GM04503 (cell line): ENCODE measurements at places on chromosomes 16 and 17.

DNA sequence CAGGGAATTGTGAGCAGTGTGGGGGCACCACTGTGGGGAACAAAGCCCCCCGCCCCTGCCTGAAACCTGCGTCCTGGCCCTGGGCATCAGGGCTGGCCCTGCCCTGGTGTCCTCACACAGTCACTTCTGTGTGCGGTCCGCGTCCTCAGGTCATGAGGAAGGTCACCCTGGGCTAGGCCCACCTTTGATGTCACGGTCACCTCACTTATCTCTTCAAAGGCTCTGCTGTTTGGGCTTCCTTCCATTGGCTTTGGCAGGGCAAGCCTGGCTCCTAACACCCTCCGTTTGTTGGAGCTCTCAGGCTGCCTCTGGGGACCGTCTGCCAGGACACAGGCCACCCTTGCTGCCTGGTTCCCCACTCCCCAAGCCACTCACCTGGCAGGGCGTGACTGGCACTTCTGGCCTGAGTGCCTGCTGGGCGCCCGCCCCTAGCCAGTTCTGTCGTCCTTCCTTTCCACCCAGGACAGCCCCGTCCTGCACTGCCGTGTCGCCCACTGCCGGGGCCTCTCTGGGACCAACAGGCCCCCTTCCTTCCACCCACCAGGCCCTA lies 8.8 kb downstream of the CENPX start:
- no peak for DNase-seq

DNA sequence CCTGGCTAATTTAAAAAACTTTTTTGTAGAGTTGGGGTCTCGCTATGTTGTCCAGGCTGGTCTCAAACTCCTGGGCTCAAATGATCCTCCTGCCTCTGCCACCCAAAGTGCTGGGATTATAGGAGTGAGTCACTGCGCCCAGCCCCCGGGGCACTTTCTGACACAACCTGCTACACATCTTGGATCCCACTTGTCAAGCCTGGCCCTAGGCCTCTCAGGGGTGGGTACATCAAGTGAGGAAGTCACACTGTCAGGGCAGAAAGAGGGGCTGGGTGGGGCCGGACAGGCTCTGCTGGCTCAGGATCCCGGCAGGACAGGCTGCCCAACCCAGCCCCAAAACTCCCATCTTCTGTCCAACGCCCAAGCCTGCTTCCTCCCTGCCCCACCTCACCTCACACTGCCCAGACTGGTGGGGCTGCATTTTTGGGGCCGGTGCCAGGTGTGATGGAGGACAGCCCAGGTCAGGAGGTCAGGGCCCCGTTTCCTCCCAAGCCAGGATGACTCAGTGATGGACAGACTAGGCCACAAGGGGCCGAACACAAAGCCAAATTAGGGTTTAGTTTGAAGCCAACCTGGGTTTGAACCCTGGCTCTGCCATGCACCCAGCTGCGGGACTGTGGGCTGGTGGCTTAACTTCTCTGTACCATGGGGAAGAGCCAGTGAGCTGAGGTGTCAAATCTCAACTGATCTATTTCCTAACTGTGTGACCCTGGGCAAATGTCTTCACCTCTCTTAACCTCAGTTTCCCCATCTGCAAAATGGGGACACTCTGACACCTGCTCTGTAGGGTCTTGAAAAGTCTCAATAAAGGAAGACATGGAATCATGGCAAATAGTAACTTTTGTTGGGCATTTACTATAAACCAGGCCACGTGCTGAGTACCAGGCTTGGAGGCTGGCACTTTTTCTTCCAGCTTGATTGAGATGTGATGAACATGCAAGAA lies 8.9 kb upstream of the PPL start:
- no peak for DNase-seq

DNA sequence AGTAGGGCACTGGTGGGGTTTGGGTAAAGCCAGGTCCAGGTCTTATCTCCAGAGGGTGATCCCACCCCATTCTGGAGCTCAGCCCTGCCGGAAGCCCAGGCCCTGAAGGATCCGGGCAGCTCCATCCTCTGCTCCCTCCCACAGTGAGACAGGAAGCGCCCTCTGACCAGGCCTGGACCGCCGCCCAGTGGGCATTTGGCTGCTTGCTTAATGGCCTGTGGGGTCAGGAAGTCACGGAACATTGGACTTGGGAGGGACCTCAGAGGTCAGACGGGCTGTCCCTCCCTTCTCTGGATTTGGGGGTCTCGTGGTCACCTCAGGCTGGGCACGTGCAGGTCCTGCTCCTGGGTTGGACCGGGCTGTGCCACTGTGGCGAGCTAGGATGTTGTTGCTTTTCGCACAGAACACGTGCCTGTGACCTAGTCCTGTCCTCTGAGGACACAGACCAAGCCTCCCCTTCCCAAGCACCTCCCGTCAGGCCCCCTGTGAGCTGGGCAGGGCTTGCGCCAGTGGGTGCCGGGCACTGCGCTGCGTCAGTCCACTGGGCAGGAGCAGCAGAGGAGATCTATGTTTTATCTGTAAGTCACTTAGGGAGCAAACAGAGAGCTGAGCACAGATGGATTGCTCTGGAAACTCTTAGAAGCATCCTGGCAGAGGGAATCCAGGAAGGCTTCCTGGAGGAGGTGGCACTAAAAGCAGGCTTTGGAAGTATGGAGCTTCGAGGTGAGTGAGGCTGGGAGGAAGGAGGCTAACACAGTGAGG lies 49.4 kb upstream of the GSE1 start:
- DNase-seq: no peak

DNA sequence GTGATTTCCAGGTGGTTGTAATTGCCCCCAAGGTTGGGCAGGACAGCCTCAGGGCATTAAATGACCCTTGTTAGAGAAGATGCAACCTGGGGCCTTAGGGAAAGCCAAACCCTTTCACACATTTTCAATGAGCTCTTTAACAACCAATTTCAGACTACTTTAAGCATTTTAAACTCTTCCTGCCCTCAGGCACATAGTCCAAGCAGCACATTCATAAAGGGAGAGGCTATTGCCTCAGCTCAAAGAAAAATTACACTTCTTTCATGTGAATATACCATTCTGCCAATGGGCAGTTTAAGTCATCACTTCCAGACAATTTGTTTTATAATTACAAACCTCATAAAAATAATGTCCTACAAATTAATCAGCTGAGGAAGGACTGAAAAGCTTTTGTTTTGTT lies 544.5 kb downstream of the NPIPA7 start:
- no peak for DNase-seq

DNA sequence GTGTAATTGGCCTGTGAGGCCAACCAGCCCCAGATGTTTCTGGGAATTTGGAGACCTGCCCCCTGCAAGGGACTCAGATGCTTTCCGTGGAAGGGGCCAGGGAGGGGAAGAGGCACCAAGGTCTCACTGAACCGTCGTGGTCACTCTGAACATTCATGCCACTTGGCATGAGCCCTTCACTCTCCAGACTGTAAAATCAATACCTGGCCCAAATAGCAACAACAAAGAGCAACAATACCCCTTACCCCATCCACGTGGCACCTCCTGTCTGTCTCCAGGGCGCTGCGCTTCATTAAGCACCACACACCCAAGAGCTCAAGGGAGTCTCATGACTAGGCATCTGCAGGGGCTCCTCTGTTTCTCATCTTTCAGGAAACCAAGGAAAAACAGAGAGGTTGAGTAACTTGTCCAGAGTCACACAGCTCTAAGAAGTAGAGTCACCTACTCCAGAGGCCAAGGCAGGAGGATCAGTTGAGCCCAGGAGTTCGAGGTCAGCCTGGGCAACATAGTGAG lies 52.8 kb downstream of the SOCS1 start:
- DNase-seq: no peak

DNA sequence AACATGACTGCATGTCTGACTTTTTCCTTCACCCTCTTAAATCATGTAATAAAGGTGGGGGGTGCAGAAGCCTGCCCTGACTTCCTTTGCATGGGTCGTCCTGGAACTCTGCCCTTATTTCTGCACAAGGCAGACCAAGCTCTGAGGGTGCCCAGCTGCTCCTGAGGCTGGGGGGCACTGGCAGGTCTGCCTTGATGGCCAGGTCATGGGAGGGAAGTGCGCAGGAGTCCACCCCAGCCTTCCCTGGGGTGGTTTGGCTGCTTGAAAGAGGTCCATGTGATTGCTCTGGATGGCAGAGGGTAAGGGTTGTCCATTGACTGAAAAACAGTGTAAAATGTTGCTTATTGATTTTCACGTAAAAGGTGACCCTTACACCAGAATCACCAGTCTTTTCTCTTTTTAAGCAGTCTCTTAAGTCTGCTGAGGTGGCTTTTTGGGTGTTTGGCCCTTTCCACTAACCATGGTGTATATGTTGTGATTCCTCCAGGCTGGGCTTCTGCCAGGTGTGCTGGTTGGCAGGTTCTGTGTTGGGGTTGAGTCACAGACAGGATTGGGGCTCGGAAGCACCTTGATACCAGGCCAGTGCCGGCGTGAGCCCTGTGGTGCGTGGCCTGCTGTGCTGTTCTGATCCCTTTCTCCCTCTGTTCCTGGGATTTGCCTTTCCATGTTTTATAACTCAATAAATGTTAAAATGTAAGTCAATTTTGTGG lies 19.4 kb downstream of the DHX38 start:
- DNase-seq: no peak

DNA sequence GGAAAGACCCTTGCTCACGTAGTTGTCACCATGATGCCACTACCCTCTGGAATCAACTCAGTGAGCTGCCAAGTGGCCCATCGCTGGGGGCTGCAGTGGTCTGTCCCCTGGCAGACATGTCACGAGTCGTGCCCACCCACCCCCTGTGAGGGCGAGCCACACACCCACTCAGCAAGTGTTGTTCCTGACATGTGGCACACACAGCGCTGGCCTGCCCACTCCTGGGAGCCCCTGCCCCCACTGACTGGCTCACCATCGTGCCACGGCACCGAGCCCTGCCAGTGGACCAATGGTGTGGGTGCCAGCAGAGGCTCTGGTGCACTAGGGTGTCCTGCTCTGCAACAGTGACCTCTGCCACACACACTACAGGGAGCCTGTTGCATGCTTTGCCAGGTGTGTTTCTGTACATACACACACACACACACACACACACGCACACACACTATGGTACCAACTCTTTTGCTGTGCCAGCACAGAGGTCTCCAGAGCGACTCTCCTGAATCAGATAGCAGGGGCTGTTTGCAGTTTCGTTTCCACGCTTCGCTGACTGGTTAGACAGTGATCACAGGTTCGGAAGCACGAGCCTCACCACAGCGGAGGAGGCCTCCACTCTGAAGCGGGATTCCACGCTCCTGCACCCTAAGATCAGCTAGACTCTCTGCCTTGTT lies 7.7 kb downstream of the RTN4RL1 start:
- no peak for DNase-seq

DNA sequence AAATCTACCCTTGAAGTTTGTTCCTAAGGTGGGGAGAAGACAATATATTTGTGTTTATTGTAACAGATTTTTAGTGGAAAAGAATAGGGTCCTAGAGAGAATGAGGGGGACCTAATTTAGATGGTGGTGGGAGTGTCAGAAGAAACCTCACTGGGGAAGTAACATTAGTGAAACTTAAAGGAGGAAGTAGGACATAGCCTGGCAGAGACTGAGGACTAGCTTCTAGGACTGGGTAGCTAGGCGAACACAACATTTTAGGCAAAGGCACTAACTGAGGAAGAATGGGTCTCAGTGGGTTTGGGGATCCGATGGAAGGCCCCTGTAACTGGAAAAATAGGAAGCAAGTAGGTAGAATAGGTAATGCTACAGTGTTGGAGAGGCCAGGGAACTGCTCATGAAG lies 4.2 kb upstream of the ARL2BP start:
- DNase-seq: no peak

DNA sequence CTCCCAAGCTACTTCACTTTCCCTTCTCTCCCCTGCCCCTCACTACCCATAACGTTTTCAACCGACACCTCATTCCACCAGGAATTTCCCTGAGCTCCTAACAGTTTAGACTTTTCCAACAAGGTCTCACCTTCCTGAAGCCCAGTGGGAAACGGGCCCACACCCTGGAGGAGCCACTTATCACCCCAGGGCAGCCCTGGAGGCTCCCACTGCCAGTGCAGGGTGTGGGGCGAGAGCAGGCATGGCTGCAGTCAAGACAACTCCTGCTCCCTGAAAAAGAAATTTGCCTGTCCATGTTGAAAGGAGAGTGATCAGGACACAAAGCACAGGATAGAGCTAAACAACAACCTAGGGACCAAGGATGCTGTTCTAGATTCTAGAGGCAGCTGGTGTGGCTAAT lies 1.7 kb upstream of the CCNF start:
- no peak for DNase-seq

- DNase-seq: no peak
Observed at GRCh38 chr17:36888236-36888951, 48.9 kb upstream of the LHX1 start.

DNA sequence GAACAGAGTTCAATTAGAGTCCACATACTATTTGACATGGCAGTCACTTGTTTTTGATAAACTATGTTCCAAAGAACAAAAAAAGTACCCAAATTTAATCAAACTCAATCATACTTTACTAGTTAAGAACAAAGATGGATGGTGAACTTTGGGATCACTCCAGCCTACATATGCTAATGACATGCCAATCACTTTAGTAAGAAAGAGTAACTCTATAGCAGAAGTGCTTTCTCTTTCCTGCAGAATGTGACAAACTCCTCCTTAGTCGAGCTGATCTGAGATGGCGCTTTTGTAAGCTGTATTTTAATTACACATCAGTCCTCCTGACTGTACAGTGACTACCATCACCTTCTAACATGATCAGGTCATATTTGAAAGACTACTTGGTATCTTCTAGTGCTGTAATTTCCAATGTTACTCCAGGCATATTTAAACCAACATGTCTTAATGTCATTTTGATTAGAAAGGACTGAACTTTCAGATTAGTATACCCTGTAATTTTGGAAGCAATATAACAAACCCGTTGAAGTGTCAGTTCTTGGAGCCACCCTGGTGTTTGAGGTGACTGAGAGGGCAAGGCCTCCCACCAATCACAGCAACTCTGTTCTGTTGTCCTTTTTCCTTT lies 4.1 kb downstream of the NETO2 start:
- DNase-seq: no peak

DNA sequence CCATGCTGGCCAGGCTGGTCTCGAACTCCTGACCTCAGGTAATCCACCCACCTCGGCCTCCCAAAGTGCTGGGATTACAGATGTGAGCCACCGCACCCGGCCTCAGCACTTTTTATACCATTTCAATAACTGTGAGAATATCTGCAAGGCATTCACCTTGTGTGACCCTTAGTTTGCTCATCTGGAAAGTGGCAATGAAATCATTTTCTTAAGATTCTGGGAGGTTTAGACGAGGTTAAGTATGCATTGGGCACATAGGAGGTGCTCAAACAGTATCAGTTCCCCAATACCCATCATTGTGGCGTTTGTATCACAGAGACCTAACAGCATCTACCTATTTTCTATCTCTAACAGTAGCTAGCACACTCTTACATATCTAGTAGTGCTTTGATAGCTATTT lies 481.9 kb upstream of the ERCC4 start:
- DNase-seq: no peak
